Endothelial cell of umbilical vein (primary cell): ENCODE measurements at places on chromosomes 7 and 10. TPM values are rescaled to one million over a fixed set of nuclear protein-coding genes. Genes with fewer than 3 reads are reported as not detected.

GRCh38 chr7:152894295-152895170, 135.0 kb downstream of the ACTR3B start:
- no peaks in the 10 kb centered on the region for H3K4me1 ChIP-seq
- DNase-seq = no peak
- H3K27ac ChIP-seq = no peak overlapping the region
- H3K36me3 ChIP-seq = no peaks in the 10 kb centered on the region

Gene PHKG1
- 0.72 and 1.00 TPM in 2 replicates for total RNA-seq

DNA sequence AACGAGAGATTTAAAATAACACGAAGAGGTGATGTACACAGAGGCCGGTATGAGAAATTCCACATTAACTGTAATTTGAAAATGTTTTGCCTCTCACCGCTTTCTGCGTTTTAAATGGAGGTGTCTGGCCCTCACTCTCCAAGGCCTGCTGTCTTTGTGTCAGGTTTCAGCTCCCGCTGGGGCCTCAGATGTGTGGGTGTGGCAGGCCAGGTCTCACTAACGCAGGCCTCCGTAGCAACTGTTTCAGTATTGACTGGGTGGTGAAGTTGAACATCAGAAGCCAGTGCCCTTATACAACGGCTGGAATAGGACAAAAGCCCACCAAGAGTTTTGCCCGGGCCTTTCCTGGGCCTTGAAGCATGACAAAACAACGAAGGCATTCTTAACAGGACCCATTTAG, 303.1 kb downstream of the ADARB2 start:
- no peak overlapping the region for H3K4me3 ChIP-seq
- H3K4me1 ChIP-seq = no peaks in the 10 kb centered on the region
- H3K27ac ChIP-seq = no peak overlapping the region
- H3K27me3 ChIP-seq = no peaks in the 10 kb centered on the region
- H3K36me3 ChIP-seq = no peaks in the 10 kb centered on the region

Gene CFAP46
- total RNA-seq = 0.75 and 1.1 TPM in 2 replicates

DNA sequence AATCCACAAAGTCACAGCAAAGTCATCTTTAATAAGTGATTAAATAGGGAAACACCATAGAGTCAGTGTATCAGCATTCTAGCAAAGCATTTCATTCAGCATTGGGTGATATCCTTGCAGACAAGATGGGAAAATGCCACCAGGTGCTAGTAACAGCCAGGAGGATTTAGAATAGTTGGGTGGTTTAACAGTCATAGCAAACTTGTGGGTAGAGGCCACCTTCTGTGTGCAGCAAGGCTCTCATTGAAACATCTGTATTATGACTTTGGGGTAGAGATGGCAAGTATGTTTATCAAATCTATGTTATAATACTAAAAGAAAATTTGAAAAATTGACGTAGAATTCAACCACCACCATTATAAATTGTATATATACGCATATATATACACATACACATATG, 26.4 kb upstream of the ADO start:
- no peaks in the 10 kb centered on the region for H3K36me3 ChIP-seq
- H3K27me3 ChIP-seq = peaks cover 3% of the 10 kb centered on the region
- no peak for DNase-seq
- no peak overlapping the region for H3K4me3 ChIP-seq

Gene TWNK
- 10.9 and 12.3 TPM in 2 replicates for total RNA-seq

GRCh38 chr7:153912211-153912610, 140.0 kb upstream of the DPP6 start:
- no peak overlapping the region for H3K4me3 ChIP-seq
- no peaks in the 10 kb centered on the region for H3K36me3 ChIP-seq
- no peak for DNase-seq
- no peaks in the 10 kb centered on the region for H3K4me1 ChIP-seq
- H3K27ac ChIP-seq = no peak overlapping the region
- H3K27me3 ChIP-seq = no peaks in the 10 kb centered on the region

DNA sequence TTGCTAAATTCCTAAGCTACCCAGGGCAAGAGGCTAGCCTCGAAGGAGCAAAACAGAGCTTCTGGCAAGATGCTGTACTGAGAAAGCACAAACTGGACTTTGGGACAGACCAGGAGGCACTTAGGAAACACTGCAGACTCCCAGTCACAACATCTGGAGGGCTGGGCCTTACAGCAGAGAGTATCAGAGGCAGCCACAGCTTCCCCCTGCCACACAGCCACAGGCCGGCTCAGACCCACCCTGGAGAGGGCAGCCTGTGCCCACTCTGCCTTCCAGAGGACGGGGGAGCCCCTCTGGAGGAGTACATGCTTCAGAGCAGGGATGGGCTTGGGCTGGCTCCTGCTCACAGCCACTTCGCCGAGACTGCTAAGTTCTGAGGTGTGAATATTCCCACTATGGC, 17.4 kb downstream of the ESYT2 start:
- DNase-seq = no peak
- peaks cover 15% of the 10 kb centered on the region for H3K4me1 ChIP-seq
- H3K36me3 ChIP-seq = peaks cover 3% of the 10 kb centered on the region
- H3K27ac ChIP-seq = no peak overlapping the region
- H3K27me3 ChIP-seq = no peaks in the 10 kb centered on the region

DNA sequence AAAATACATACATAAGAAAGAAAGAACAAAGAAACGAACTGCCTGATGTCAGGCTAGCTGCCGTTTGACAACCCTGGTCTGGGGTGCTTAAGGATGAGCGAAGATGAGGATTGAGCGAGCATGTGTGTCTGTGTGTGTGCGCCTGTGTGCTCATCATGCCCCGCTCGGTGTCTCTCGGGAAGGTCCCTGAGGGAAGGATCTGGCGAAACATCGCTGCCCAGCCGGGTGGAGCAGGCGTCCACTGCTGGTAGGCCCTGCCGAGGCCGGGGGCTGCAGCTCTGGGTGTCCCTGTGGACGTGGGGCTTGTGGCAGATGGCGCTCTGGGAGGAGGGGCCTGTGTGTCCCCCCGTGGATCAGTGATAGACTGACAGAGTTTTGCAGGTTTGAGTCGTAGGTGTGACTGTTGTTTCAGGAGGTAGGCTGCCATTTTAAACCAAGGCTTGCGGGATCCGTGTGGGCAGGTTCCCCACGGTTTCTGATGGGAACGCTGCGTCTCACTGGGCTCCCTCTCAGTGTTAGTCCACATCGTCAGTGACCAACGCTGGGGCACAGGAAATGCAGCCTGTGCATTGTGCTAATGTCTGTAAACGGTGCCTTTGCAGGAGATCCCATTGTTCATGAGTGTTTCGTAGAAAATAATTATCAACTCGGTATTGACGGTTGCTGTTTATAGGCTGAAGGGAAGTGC, 5.9 kb upstream of the SUN1 start:
- H3K27me3 ChIP-seq = no peaks in the 10 kb centered on the region
- no peak overlapping the region for H3K27ac ChIP-seq
- no peak for DNase-seq
- H3K4me1 ChIP-seq = peaks cover 6% of the 10 kb centered on the region

DNA sequence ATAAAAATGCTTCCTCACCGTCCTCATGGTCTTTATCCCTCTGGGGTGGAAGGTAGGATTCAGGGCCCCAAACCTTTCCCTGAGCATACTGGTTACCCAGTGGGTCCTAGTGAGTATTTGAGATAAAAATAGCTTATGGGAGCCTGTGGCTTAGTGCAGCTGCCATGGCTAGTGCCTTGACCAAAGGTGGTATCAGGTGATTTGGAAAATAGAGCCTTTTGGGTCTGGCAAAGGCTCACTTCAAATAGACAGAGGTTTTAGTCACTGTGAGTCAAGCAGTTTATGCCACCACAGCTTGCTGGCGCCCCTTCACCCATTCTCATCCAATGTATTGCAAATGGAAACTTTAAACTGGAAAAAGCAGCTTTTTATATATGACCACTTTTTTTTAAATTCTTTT, 30.4 kb downstream of the PLAU start:
- H3K27ac ChIP-seq = no peak overlapping the region
- DNase-seq = no peak
- peaks cover 19% of the 10 kb centered on the region for H3K4me1 ChIP-seq
- no peaks in the 10 kb centered on the region for H3K36me3 ChIP-seq

DNA sequence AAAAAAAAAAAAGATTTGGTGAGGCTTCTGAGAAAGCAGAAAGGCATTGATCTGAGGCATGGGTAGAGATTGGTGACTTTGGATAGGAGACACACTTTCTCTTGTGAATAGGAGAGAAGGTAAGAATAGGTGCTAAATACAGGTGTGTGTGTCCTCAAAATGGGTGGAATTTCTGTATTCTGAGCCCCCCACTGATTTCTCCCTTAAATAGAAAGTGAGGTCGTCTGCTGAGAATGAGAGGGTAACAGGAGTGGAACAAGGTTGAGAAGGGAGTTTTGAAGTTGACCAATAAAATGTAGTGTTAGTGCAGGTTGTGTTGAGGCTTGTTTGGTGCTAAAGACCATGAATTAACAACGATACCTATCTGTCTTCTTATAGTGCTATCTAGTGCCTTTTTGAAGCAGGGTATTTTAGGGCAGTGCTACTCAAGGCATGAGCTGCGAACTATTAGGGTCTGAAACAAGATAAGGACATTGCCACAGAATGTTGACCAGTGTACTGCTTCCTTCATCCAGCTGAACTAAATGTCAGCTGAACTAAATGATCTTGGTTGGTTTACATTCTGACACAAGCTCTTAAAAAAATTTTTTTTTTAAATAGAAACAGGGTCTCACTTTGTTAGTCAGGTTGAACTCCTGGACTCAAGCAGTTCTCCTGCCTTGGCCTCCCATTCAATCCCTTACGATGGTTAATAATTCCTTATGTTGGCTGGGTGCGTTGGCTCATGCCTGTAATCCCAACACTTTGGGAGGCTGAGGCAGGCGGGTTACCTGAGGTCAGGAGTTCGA, 12.4 kb downstream of the TRIM24 start:
- H3K27me3 ChIP-seq = no peaks in the 10 kb centered on the region
- no peaks in the 10 kb centered on the region for H3K4me1 ChIP-seq
- no peaks in the 10 kb centered on the region for H3K36me3 ChIP-seq
- no peak overlapping the region for H3K27ac ChIP-seq
- no peak for DNase-seq
- no peak overlapping the region for H3K4me3 ChIP-seq

DNA sequence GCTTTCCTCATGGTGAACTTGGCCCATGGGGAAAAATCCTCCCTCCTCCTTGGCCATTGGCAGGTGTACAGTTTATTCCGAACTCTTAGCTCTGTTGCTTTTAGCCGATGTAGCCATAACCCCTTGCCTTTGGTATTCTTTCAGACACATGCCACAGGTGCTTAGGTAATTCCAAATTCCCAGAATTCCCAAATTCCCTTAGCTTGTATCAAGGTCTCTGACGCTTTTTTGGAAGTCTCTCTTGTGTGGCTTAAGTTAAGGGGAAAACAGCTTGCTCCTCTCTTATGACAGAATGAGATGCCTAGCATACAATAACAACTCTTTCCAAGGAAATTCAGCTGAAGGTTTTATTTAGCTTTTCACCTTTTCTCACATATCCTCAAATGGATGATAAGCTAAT, 68.0 kb downstream of the SUGCT start:
- H3K27ac ChIP-seq = no peak overlapping the region
- no peaks in the 10 kb centered on the region for H3K27me3 ChIP-seq
- no peak for DNase-seq
- peaks cover 2% of the 10 kb centered on the region for H3K4me1 ChIP-seq
- H3K36me3 ChIP-seq = no peaks in the 10 kb centered on the region
- H3K4me3 ChIP-seq = no peak overlapping the region

- H3K27me3 ChIP-seq = no peaks in the 10 kb centered on the region
- no peak for DNase-seq
- no peak overlapping the region for H3K4me3 ChIP-seq
- H3K36me3 ChIP-seq = no peaks in the 10 kb centered on the region
- H3K27ac ChIP-seq = no peak overlapping the region
Observed at GRCh38 chr7:98640375-98640774, 23.3 kb downstream of the NPTX2 start.

Gene GIMAP6
- 85.0 and 87.8 TPM in 2 replicates for total RNA-seq

- no peak overlapping the region for H3K27ac ChIP-seq
- peaks cover 25% of the 10 kb centered on the region for H3K4me1 ChIP-seq
- DNase-seq = no peak
- H3K27me3 ChIP-seq = no peaks in the 10 kb centered on the region
Observed at GRCh38 chr7:34275624-34276023, 370.3 kb downstream of the BMPER start.

DNA sequence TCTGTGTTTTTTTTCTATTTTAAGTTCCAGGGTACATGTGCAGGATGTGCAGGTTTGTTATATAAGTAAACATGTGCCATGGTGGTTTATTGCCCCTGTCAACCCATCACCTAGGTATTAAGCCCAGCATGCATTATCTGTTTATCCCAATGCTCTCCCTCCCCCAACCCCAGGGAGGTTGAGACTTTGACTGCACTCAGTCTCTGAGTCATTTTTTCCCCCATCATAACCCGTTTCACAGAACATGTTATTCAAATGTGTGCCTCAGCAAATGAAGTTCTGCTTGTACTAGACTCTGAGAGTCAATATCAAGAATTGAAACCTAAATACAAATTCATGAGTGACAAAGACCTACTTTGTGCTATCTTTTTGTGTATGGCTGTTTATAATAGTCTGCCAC, 70.0 kb upstream of the CYP26C1 start:
- no peaks in the 10 kb centered on the region for H3K27me3 ChIP-seq
- no peaks in the 10 kb centered on the region for H3K4me1 ChIP-seq
- no peak overlapping the region for H3K4me3 ChIP-seq
- H3K27ac ChIP-seq = no peak overlapping the region
- peak; percentile 36 for DNase-seq
- peaks cover 2% of the 10 kb centered on the region for H3K36me3 ChIP-seq
